ENCODE measurements at places on chromosomes 16 and 17.

DNA sequence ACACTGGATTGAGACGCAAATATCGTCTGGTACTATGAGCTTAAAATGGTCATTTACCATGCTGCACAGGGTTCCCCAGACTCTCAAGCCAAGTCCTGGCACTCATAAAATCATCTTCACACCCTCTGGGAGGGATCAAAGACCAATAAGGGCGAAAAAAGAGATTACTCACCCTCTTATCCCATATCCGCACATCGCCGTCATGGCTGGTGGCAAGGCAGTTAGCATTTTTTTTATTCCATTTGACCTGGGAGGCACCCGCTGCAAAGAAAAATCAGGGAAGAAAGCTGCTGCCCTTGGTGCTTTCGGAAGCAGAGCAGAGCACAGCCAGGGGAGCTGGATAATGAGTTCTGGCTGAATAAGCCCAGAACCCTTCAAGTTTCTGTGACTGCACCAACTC, 42.4 kb downstream of the WDR59 start:
- no peak for DNase-seq

- DNase-seq: no peak
Measured at GRCh38 chr17:82698974-82699442, 510 bp upstream of the RAB40B start.

- DNase-seq: no peak
Measured at GRCh38 chr17:58741121-58741625, 14.5 kb upstream of the PPM1E start.

GRCh38 chr16:11655655-11656054, 12.6 kb upstream of the SNN start:
- no peak for DNase-seq
